ENCODE measurements at places on chromosomes 4 and X. TPM values are rescaled to one million over a fixed set of nuclear protein-coding genes. Genes with fewer than 3 reads are reported as not detected.

The MRPS18C gene
- 76.3 TPM for polyA plus RNA-seq

The SPINK2 gene
- not detected for polyA plus RNA-seq

The GNRHR gene
- polyA plus RNA-seq = not detected

The NOX1 gene
- not detected for polyA plus RNA-seq

The F8A2 gene
- polyA plus RNA-seq = not detected

The CDS1 gene
- polyA plus RNA-seq = 9.2 TPM

The MTCP1 gene
- 13.5 TPM for polyA plus RNA-seq

The MAGEC2 gene
- polyA plus RNA-seq = not detected

The SOD3 gene
- polyA plus RNA-seq = 0.04 TPM

The USP17L20 gene
- not detected for polyA plus RNA-seq

The MSMO1 gene
- polyA plus RNA-seq = 345 TPM

The AR gene
- polyA plus RNA-seq = not detected

The MAGEA1 gene
- polyA plus RNA-seq = not detected

The AMTN gene
- polyA plus RNA-seq = not detected

The IRS4 gene
- polyA plus RNA-seq = not detected

The CYSLTR1 gene
- not detected for polyA plus RNA-seq

The TLL1 gene
- 0.52 TPM for polyA plus RNA-seq

The H2BW1 gene
- polyA plus RNA-seq = not detected

The SSX1 gene
- polyA plus RNA-seq = not detected

The TENM3 gene
- 2.4 TPM for polyA plus RNA-seq

The NUP62CL gene
- polyA plus RNA-seq = 1.6 TPM

The TCEAL6 gene
- polyA plus RNA-seq = not detected

The CT47B1 gene
- not detected for polyA plus RNA-seq

The GAB3 gene
- polyA plus RNA-seq = 0.04 TPM

The MAOB gene
- polyA plus RNA-seq = not detected

The EFNB1 gene
- 150 TPM for polyA plus RNA-seq

The EXOC1L gene
- polyA plus RNA-seq = not detected

The TGIF2LX gene
- polyA plus RNA-seq = not detected

The USP9X gene
- 11.0 TPM for polyA plus RNA-seq

The ADH4 gene
- polyA plus RNA-seq = not detected

The HSD17B10 gene
- 161 TPM for polyA plus RNA-seq

The FDCSP gene
- polyA plus RNA-seq = not detected

The DAPP1 gene
- polyA plus RNA-seq = 18.5 TPM

The MAGED4B gene
- polyA plus RNA-seq = 4.7 TPM

The HPGDS gene
- not detected for polyA plus RNA-seq

The UNC5C gene
- polyA plus RNA-seq = not detected

The FAAH2 gene
- polyA plus RNA-seq = 0.73 TPM

The SOX3 gene
- not detected for polyA plus RNA-seq

The NPY2R gene
- not detected for polyA plus RNA-seq

The SLC9B2 gene
- 6.9 TPM for polyA plus RNA-seq

The VCX2 gene
- polyA plus RNA-seq = not detected

The HDX gene
- polyA plus RNA-seq = 1.1 TPM
